ENCODE measurements at places on chromosomes 1 and 21.
A peak's percentile ranks its signal among the peaks of the same experiment; 100 is the strongest.

DNA sequence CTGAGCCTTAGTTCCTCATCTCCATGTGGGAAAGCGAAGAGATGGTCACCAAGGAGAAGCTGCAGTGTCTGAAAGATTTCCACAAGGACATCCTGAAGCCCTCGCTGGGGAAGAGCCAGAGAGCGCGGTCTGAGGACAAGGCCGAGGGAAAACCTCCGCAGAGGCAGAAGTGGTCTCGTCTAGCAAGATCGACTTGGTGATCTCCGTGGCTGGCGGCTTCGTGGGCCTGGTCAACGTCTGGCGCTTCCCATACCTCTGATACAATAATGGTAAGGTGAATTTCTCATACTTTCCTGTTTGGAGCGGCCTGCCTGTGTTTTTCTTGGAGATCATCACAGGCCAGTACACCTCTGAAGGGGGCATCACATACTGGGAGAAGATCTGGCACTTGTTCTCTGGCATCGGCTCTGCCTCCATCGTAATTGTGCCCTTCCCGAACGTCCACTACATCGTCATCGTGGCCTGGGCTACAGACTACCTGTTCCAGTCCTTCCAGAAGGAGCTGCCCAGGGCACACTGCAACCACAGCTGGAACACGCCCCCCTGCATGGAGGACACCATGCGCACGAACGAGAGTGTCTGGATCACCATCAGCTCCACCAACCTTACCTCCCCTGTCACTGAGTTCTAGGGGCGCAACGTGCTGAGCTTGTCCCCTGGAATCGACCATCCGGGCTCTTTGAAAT lies 841.1 kb upstream of the TMPRSS15 start:
- DNase-seq = no peak

GRCh38 chr1:39407896-39408640 lies 83.4 kb upstream of the BMP8A start:
- DNase-seq = no peak

- no peak for DNase-seq
Measured at GRCh38 chr1:202056644-202057334, 46.4 kb downstream of the ELF3 start.

- no peak for DNase-seq
Measured at GRCh38 chr1:5751163-5751540, 241.1 kb downstream of the NPHP4 start.

DNA sequence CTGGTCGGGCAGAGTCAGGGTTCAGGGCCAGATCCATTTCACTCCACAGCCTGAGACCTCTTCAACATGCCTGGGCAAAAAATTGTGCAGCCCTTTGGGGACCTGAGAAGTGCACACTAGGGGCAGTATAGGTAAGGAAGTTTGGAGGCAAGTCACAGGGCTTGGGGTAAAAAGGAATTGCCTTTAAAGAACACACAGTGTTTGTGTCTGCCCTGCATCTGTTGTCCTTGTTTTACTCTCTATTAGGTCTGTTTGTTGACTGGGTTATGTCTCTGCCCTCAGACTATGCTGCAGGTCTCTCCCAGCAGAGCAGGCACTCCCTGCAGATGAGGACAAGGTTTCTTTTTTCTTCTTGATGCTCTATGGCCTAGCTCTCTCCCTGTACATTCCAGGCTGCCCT lies 22.0 kb downstream of the LDLRAD2 start:
- no peak for DNase-seq

- DNase-seq = no peak
Measured at GRCh38 chr1:210222340-210223006, 10.1 kb upstream of the SERTAD4 start.

- no peak for DNase-seq
Measured at GRCh38 chr1:247079141-247079874, 697 bp upstream of the ZNF670 start.

- DNase-seq = peak; percentile 44
Measured at GRCh38 chr1:109509176-109510134, at the start of gene AMIGO1. AMIGO1 (minus strand) TSS chr1:109509727; CDS start chr1:109508912, 815 bp downstream.

DNA sequence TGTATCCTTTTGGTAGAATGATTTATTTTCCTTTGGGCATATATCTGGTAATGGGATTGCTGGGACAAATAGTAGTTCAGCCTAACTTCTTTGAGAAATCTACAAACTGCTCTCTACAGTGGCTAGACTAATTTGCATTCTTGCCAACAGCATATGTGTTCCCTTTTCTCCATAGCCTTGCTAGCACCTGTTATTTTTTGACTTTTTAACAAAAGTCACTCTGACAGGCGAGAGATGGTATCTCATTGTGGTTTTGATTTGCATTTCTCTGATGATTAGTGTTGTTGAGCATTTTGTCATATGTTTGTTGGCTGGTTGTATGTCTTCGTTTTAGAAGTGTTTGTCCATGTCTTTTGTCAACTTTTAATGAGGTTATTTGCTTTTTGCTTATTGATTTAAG lies 99.8 kb downstream of the UCK2 start:
- no peak for DNase-seq

GRCh38 chr1:203996126-203996525 lies 76.8 kb upstream of the SOX13 start:
- no peak for DNase-seq

DNA sequence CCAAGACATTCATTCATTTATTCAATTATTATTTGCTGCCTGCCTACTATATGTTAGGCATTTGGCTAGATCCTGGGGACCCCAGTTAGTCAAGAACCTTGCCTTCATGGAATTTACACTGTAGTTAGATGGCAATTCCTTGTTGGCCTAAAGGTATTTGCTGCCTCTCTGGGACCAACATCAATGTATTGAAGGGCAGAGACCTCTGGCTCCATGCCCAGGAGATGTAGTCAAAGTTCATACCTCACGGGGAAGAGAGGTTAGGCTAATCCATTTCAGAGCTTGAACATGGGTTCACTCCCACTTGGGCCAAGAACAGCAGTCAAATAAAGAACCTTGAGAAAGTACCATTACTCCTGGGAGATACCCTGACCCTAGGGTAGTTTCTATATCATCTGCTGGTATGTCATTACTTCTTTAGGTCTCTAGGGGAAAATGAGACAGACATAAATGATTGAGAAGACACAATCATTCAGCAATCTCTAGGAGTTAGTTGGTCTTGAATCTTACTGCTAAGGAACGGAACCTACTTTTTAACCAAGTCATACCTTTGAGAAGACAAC lies 32.0 kb downstream of the SORT1 start:
- no peak for DNase-seq

- no peak for DNase-seq
Measured at GRCh38 chr21:41611966-41612606, 104.1 kb upstream of the TMPRSS2 start.

DNA sequence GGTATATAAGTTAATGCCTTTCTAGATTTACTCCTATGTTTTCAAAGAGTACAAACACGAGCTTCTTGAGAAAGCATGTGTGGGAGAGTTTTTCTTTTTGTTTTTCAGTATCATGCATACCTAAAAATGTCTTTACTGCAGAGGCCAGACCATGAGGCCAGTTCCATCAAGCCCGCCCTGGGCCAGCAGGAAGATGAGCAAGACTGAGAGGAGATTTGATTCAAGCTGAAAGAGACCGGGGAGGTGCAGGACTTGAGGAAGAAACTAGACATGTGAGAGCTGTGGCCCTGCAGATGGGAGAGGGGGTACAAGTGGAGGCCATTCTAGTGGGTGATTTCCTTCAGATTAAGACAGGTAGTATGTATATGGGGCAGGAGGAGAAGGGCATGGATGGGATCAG lies 33.4 kb upstream of the NTPCR start:
- no peak for DNase-seq

DNA sequence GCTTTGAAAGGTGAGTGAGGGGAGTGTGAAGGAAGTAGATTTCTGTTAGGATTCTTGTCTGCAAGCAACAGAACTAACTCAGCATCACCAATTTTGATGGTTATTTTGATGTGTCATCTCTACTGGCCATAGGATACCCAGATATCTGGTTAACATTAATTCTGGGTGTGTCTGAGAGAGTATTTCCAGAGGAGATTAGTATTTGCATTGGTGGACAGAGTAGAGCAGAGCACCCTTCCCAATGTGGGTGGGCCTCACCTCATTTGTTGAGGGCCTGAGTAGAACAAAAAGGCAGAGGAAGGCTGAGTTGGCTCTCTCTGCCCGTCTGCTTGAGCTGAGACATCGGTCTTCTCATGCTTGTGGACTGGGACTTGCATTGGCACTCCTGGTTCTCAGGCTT lies 121.8 kb upstream of the POU3F1 start:
- DNase-seq = no peak

- no peak for DNase-seq
Measured at GRCh38 chr1:113963281-113963906, 15.9 kb upstream of the OLFML3 start.

DNA sequence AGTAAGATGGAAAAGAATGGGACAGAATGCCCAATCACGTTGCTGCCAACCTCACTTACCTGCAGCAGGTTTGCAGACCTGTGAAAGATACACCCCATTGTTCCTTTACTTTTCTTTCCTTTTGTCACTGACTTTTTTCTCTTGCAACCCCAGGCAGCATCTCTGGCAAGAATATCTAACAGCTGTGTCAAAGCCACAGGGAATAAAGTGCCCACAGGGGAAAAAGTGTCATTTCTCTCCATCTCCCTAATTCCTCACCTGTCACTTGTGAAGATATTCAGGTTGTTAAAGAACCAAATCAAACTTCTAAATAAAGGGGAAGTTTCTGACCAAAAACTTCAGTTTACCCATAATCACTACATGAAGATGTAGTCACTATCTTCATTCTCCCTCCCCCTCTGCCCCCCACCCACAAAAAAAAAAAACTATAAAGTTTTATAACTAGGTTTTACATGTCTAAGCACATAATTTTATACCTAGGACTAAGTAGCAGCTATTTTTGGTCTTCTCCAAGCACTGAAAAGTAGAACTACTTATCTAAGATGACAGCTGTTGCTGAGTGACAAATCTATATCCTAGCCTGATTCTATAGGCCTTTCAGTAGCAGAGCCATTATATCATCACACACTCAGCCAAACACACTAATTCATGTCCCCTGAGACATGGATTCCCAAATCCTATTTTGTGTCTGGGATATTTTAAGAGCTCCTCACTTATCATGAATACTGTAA lies 54.9 kb downstream of the TBX15 start:
- no peak for DNase-seq

- DNase-seq = no peak
Measured at GRCh38 chr1:226938903-226939437, 1.1 kb upstream of the COQ8A start.

DNA sequence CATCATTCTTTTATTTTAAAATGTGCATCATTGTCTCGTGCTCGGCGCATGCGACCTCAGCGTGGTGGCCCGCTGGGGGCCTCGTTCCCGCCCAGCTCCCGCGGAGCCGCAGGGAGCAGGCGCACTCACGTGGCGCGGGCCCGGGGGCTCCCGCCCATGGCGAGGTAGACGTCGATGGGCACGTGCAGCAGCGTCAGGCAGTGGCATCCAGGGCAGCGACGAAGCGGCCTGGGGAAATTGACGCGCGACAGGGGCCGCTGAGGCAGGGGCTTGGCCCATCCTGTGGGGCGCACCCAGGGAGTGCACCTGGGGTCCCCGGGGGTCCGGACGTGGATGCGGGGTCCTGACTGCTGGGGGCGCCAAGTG lies 994 bp downstream of the FAM229A start:
- no peak for DNase-seq

GRCh38 chr21:18894387-18894786 lies 490.8 kb upstream of the TMPRSS15 start:
- no peak for DNase-seq

GRCh38 chr1:69086148-69086547 lies 481.6 kb upstream of the LRRC7 start:
- DNase-seq = no peak

All from stimulated activated CD4-positive, alpha-beta T cell treated with anti-CD3 and anti-CD28 coated beads, Interleukin-1b, Interleukin-23, amount 100 ng/mL, for 48 hours (primary cell).